Glutamatergic neuron (in vitro differentiated cells): ENCODE measurements at places on chromosomes 2 and 18. TPM values are rescaled to one million over a fixed set of nuclear protein-coding genes. Genes with fewer than 3 reads are reported as not detected.

DNA sequence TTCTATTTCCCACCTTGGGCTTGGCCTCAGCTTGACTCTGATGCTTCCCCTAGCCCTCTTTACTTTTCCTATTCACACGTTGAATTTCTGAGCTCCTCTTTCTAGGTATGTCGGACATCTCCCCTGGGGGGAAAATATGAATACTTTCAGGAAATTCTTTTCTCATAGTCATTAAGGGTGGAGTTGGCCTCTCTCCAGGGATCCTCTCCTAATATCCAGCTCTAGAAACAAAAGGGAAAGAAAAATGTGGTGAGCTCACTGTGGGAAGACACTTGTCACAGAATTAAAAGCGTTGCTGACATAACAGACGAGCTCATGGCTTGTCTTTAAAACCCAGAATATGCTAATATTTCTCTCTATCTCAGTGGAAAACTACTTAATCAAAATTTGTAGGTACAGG, 132.7 kb upstream of the MEX3C start:
- no peak for DNase-seq

The FAM124B gene
- 1.3 TPM for total RNA-seq

GRCh38 chr2:219533930-219534661, 9.5 kb downstream of the CHPF start:
- no peak for DNase-seq

The COL3A1 gene
- total RNA-seq: not detected

The REG3A gene
- total RNA-seq: not detected

GRCh38 chr18:61236356-61237057, 96.7 kb upstream of the CDH20 start:
- DNase-seq: no peak

The DSG1 gene
- total RNA-seq: not detected

GRCh38 chr2:233446606-233447305, 92.5 kb downstream of the DGKD start:
- DNase-seq: no peak

GRCh38 chr2:44098050-44098449, 70.6 kb upstream of the PPM1B start:
- no peak for DNase-seq

The CCDC141 gene
- total RNA-seq: 0.51 TPM

The SNTG2 gene
- total RNA-seq: 7.7 TPM

DNA sequence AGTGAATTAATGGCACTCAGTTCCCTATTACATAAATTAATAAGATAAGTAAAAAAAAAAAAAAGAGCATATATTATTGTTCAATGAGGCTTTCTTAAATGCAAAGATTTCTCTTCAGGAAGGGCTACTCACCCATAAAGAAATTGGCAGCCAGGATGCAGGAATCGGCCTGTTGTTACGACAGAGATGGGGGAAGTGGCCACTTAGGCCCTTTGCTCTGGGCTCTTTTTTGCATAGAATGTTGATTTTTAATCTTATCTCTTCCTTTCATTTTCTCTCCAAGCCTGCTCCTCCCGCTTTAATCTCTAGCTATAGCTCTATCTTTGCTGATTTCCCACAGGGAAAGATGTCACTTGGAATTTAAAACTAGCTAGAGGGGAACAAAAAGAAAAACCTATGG, 391.8 kb upstream of the CRIM1 start:
- no peak for DNase-seq

DNA sequence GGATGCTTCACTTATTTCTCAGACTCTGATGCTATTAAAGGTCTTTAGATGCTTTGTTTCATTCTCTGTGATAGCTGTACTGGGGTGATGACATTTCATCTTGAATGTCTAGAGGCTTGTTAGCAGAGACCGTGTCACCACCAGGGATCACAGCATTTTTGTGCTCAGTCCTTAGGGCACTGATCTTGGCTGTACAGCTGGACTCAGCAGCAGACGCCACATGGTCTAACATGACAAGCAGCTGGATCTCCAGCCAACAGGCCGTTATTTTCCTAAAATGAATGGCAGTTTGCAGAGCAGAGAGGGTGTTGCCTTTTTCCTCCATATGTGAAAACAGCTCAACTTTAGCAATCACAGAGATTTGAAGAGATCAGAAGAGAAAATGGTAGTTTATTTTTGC, 491.8 kb downstream of the CDH2 start:
- DNase-seq: peak; percentile 59

The CDKL4 gene
- not detected for total RNA-seq

The IL1RL2 gene
- not detected for total RNA-seq

- DNase-seq: no peak
These were observed 26.6 kb downstream of the SPTBN1 start for GRCh38 chr2:54482715-54483114.

DNA sequence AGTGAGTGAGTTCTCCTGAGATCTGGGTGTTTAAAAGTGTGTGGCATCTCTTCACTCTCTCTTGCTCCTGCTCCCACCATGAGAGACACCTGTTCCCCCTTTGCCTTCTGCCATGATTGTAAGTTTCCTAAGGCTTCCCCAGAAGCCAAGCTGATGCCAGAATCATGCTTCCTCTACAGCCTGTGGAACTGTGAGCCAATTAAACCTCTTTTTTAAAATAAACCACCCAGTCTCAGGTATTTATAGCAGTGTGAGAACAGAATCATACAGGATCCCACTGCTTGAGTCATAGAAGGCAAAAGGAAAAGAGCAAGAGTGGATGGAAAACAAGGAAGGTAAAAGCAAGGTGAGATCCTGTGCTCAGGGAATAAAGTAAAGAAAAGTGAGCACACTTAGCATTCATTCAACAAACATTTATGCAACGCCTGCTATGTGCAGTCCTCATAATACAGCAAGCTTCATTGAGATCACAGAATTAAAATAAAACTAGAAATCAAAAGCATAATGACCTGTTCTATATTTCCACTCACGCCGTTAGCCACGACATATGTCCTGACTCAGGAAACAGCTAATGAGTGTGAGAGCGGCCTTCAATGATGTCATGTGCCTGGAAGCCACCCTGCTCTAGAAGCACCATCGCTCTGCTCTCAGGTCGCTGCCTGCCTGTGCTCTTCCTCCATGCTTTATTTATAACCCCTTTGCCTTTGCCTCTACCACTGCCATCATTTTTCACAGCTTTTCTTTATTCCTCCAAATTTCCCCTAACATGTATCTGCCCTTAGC, 11.3 kb upstream of the COPS8 start:
- DNase-seq: no peak

The LIMS1 gene
- 18.5 TPM for total RNA-seq

DNA sequence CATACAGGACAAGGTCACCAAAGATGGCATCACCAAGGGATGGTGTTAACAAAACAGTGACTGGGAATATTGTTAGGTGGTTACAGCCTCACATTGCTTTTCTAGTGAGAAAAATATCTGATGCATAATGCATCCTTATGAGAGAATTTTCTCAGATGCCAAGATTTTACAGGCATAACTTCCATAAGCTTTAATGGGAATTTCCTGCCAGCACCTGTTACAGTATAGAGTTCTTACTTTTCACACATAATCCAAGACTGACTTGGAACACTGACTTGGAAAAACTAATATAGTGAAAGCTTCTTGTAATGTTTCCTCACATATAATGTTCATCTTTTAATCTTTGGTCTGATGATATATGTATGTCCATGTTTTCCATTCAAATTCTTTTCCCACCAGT, 402.8 kb downstream of the ARHGAP15 start:
- no peak for DNase-seq

DNA sequence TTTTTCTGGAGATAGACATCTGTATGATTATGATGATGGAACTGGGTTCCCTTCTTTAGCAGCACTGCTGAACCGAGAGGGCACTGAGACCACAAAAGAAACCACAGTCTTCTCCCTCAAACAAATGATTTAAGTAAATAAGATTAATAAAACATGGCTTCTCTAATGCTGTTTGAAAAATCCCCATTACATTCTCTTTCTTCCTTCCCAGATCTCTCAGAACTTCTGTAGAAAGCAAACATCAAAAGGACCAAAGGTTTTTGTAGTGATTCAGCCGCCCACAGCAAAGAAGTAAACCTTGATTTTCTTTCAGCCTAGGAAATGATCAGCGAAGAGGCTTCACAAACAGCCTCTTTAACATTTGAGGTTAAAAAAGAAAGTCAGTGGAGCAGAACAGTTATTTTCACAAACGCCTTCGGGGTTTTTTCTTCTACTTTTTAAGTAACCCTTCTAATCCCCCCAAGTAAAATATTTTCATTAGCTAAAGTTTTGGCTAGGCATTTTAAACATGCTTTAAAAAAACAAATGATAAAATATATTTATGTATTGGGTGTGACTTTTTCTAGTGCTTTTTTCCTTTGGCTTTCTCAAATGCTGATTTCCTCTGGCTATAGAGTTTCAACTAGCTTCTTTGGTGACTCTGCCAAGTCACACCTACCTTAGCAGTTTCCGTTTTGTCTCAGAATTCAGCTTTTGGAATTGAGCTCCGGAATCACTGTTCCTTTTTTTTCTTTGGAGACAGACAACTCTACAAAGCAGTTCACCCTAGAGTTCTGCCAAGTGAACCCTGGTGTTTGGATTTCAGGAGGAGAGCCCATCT, 89.6 kb downstream of the UPP2 start:
- DNase-seq: no peak

The ZNF396 gene
- 2.1 TPM for total RNA-seq

The DSG4 gene
- total RNA-seq: not detected

- no peak for DNase-seq
These were observed 141.6 kb downstream of the TWIST2 start for GRCh38 chr2:238989484-238989883.

The HOXD9 gene
- total RNA-seq: 0.44 TPM

The CHRNG gene
- total RNA-seq: 3.5 TPM

DNA sequence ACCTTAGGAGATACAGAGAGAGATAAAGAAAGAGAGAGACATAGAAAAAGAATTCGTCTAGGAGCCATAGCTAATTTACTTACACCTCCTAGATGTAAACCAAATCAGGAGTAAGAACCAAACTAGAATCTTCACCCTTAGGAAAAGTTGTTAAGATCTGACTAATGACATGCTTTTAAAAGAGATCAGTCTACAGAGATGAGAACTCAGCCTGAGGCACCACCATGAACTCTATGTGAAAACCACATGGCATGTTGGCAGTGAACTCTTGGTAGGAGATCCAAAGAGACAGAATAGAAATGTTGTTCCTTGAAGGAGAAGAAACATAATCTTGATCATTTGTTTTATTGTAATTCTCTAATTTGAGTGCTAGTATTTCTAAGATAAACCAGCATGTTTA, 585.4 kb upstream of the ID2 start:
- no peak for DNase-seq

The PLGLB1 gene
- 5.4 TPM for total RNA-seq

- DNase-seq: no peak
These were observed 42.4 kb downstream of the KIF5C start for GRCh38 chr2:148917431-148917830.

- DNase-seq: no peak
These were observed 348.1 kb downstream of the CLIP4 start for GRCh38 chr2:29463181-29463900.

DNA sequence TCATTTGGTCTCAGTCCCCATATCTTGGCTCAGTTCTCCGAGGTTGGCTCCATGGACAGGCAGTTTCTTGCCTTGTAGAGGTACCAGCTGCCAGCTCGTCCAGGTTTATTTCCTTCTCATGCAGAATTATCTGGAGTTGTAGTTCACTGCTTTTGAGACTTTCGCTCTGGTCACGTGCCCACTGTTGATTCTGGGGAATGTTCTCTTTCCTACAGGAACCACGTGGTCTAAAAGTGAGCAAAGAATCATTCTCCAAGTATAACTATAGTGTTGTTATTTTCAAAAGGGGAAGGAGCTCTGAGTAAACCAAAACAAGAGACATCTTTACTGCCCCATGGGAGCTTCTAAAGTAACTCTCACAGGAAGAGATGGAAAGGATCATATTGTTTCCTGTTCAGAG, 41.2 kb upstream of the RAB27B start:
- no peak for DNase-seq

- no peak for DNase-seq
These were observed 208.1 kb upstream of the KLHL14 start for GRCh38 chr18:32980896-32981295.

DNA sequence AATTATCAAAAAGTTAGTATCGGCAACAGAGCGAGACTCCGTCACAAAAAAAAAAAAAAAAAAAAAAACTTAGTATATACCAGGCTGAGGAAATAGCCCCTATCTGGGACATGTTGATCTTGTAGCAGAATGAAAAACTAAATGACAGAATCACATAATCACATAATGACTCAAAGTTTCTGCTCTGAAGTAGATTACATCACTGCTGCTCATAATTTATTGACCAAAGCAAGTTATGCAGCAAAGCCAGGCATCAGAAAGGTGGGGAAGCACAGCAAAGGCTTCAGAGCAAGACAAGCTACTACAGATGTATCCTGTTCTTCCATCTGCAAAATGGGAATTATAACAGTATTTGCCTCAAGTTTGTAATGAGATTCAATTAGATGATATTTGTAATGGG, 68.1 kb downstream of the BOD1L2 start:
- DNase-seq: no peak

- DNase-seq: no peak
These were observed 36.2 kb downstream of the ACOXL start for GRCh38 chr2:110768591-110768990.

- no peak for DNase-seq
These were observed 7.6 kb upstream of the FARSB start for GRCh38 chr2:222663479-222663878.

DNA sequence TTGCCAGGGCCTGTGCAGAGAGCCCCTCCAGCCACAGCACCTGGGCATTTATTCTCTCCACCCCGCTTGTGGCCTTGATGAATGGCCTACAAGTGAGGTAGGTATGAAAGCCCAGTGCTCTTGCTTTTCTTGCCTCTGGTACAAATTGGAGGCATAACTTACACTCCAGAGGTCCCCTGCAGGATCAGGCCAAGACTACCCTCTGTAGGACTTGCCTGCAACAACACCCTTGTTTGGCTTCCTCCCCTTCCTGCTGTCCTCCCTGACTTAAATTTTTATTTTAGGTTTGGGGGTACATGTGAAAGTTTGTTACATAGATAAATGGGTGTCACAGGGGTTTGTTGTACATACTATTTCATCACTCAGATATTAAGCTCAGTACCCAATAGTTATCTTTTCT, 95.7 kb downstream of the CDC42EP3 start:
- no peak for DNase-seq

DNA sequence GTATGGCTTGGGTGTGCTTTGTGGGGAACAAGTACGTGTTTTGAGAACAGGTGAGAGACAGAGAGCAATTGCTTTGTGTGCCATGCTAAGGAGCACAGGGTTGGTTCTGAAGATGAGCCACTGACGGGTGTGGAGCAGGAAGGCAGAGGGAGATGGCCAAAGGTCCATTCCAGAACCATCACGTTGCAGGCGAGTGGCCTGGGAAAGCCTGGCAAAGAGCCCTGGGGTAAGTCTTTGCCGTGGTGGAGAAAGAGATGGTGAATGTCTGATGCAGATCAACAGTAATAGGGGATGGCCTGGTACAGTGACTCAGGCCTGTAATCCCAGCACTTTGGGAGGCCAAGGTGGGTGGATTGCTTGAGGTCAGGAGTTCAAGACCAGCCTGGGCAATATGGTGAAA, 93.5 kb upstream of the ZNF521 start:
- no peak for DNase-seq

The DOCK10 gene
- total RNA-seq: 1.1 TPM

The SERPINB12 gene
- total RNA-seq: not detected
